T-helper 22 cell (primary cell): ENCODE measurements at places on chromosomes 4 and X.
A peak's percentile ranks its signal among the peaks of the same experiment; 100 is the strongest.

- no peak for DNase-seq
Observed at GRCh38 chr4:26116057-26116456, 202.0 kb downstream of the SMIM20 start.

DNA sequence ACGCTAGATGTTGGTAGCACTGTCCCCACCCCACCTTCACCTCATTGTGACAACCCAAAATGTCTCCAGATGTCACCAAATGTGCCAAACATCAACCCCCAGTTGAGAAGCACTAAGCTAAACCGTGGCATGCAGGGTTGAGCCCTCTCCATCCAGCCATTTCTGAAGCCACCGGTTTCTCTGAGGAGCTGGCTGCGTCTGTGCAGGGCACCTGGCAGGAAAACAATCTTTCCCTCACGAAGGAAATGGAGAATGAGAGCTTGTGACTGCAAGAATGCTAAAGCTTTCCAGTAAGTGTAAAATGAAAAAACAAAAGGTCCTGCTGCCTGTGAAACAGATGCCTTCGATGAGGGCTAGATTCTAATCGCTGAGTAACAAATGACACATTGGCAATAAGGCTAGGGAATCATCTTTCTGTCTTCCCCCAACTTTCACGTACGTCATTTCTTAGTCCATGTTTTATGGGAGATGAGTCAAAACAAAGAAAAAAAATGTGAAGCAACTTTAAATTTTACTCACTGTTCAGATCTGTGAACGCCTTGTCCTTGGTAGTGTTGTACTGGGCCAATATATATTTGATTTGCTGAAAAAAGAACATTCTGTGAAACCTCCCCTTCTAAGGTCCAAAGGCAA, 59.9 kb downstream of the PROM1 start:
- no peak for DNase-seq

DNA sequence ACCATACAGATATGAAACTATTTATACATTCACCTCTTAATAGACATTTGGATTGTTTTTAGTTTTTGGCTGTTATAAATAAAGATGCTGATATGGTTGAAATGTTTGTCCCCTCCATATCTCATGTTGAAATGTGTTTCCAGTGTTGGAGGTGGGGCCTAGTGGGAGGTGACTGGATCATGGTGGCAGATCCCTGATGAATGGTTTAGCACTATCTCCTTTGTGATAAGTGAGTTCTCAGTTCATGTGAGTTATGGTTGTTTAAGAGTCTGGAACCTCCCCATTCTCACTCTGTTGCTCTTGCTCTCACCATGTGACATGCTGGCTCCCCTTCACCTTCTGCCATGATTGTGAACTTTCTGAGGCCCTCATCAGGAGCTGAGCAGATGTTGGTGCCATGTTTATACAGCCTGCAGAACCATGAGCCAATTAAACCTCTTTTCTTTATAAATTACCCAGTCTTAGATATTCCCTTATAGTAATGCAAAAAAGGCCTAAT, 12.2 kb upstream of the CLGN start:
- no peak for DNase-seq

DNA sequence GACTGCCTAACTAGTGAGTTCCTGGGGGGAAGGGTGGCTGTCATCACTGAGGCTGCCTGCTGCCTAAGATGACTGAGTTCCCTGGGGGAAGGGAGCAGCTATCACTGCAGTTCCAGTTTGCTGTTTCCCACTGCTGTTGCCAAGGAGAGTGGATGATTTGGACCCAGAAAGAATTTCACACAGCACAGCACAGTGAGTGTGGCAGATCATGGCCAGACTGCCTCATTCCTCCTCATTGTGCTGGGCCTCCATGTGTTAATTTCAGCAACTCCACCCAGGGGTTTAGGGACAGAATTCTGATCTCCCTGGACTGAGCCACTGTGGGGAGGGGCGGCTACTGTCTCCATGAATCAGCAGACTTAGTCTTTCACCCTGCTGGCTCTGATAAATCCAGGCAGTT, 125.0 kb downstream of the TEX13C start:
- DNase-seq, result no peak

DNA sequence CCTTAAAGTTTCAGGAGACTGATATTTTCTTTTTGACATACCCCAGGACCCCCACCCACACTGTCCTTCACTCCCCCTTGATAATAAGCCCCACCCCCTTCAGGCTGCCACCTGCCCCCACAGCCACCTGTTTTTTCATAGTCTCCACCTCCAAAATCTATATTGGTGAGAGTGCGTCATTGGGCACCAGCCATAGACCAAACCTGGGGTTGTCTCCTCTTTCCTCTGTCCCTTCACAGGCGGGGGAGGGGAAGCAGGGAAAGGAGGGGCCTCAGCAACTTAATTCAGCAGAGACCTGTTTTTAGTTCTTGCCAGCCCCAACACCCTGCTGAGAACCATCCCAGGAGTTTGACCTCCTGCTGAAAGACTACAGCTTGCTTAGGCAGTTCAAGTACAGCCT, 1.1 kb downstream of the ARHGAP36 start:
- DNase-seq, result no peak

GRCh38 chrX:3598709-3599108, 114.7 kb downstream of the PRKX start:
- no peak for DNase-seq

- DNase-seq, result no peak
Observed at GRCh38 chrX:134526399-134526798, 66.4 kb downstream of the HPRT1 start.

DNA sequence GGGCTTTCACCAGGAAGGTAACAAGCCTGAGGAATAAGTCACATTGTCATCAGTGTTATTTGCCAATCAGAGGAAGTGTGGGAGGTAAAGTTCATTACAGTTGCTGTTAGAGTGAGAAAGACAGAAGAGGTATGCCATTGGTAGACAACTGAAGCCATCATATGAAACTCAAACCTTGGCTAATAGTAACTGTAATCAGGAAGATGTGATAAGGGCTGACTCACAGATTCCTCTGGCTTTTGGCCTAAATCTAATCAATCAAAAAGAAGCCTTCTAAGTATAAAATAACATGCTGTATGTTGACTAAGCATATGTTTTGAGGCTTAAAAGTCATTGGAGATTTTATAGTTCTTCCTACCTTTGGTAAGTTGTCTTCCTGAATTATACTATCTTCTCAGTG, 242.8 kb downstream of the PCDH7 start:
- no peak for DNase-seq

GRCh38 chr4:89110541-89110985, 770 bp upstream of the TIGD2 start:
- no peak for DNase-seq

DNA sequence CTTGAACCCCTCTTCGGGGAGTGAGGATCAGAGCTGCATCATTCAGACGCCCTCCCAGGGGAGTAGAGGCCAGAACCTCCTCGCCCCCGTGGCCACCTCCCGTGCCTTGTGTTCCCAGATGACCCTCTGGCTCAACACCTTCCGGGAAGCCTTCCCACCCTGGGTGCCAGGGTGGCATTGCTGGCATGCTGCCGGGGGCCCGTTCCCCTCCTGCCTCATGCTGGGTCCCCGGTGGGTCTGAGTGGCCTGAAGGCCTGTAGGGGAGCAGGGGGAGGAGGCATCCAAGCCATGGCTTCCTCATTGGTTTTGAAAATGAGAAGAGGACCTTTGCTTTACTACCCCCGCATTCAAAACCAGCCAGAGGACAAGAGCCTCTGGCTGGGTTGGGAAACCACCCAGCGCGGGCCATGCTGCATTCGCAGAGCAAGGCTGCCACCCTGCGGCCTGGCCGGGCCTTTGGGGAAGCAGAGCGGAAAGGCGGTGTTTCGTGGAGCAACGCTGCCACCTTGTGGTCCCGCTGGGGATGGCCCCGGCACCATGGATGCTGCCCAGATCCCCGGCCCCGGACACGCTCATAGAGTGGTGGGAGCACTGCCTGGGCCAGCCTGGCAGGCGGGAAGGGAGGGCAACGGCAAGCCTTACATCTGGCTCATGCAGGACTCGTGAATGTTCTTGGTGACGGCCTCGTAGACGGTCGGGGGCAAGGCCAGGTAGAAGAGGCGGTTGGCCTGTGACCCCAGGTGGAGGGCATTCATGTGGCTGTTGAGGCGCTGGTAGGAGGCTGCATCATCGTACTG, 11.9 kb downstream of the G6PD start:
- DNase-seq, result peak; percentile 76

DNA sequence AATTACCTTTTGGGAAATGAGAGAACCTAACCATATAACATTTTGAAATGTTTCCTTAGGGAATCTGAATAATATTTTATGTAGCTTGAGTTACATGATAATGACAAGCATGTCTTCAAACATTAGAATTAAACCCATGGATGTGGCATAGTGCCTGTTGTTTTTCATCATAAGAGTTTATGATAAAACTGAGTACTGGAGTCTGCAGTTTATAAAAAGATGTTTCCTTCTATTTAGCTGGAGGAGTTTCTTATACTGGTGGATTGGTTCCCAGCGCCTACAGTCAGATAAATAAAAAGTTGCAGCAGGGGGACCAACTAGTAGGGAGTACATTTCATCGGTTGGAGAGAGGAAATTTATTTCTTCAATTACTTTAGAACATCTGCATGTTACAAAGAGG, 70.1 kb upstream of the PCDH18 start:
- no peak for DNase-seq

GRCh38 chr4:76558396-76559235, 123.6 kb downstream of the SHROOM3 start:
- no peak for DNase-seq

DNA sequence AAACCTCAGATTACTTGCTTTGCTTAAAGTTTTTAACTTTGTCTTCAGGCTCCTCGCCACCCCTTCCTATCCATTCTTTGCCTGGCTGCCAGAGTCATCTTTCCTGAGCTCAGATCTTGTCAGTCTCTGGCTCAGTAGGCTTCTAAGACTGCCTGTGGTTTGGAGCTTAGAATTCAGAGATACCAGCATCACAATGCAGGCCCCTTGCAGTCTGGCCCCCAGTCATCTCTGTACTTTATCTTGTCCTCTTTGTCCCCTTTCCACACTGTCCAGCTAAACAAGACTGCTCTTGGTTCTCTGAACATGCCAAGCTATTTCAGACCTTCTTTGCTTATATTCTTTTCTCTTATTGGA, 3.0 kb downstream of the KIAA0232 start:
- no peak for DNase-seq

DNA sequence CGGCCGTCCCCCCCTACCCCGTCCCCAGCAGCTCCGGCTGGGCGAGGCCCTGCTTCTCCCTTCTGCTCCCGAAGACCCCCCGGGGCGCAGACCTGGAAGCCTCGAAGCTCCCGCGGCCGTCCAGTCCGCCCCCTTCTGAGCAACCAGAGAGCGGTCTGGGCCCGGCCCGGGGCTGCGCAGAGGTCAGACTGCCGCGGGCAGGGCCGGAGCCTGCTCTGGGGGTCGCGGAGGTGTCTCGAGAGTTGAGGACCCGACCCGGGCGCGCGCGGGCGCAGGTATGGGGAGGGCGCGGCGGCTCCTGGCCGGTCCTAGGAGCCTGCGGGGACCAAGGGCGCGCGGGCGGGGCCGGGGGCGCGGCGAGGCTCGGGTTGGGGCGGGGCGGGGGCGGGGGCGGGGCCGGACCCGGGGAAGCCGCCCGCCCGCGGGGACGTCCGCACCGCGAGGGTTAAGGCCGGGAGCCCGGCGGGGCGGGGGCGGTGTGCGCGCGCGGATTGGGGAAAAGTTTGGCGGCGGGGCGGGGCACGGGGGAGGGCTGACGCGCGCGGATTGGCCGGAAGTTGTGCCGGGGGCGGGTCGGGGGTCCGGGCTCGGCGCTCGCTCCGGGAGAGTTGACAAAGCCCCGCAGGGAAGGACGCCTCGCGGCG, at the start of gene FGFRL1:
FGFRL1 (plus strand) TSS at position 605 of the 644 bp plus-strand sequence. CDS start 860 bp downstream, outside the sequence.
- DNase-seq, result peak; percentile 84

DNA sequence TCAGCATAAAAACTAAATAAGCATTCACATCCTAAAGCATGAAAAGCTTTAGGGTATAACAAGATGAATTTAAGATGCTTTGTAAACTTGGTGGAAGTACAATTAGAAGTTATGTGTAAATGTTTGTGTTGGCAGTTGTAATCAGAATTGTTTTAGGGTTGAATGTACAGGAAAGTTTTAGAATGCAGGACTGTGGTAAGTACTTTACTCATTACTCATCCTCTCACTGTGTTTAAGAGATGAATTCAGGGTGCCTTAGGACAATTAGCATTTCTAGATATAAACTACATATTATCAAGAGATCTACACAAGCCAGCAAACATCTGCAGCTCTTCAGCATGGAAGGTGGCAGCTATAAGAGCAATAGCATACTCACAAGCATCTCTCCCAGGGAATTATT, 77.5 kb upstream of the ELOVL6 start:
- no peak for DNase-seq

DNA sequence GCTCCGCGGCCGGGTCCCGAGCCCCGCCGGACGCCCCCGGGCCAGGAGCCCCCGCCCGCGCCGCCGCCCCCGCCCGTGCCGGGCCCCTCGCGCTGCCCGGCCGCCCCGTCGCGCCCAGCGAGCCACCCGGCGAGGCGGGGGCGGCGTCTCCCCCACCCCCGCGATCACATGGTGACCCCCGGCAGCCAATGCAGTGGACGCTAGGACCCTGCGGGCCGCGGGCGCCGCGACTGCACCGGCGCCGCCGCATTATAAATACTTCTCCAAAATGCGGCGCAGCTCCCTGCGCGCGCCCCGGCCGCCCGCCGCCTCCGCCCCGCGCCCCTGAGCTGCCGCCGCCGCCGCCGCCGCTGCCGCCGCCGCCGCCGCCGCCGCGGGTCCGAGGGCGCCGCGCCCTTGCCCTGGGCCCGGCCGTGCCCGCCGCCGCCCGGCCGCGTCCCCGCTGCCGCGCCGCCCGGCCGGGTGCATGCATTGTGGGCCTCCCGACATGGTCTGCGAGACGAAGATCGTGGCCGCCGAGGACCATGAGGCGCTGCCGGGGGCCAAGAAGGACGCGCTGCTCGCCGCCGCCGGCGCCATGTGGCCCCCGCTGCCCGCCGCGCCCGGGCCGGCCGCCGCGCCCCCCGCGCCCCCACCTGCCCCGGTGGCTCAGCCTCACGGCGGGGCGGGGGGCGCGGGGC, at the start of gene NAT8L:
NAT8L (plus strand) TSS at position 282 of the 680 bp plus-strand sequence; CDS start at position 467, 185 bp downstream.
- no peak for DNase-seq

GRCh38 chr4:173859091-173859713, 329.2 kb upstream of the HAND2 start:
- DNase-seq, result no peak

DNA sequence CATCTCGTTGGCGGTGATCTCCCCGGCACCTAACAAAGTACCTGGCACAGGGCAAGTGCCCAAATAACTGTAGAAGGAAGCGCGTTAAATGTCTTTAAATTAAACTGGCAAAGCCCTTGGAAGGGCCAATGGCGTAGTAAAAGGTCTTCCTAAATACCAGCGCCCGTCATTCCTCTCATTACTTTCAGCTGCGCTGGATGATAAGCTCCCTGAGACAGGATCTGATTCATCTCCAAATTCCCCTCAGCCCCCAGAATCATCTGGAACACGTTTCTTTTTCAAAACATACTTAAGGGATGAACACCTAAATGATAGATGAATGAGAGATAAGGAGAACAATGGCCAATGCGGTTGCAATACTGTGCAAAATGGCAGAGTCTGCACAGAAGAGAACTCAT, 95.1 kb downstream of the AFAP1 start:
- DNase-seq, result no peak

DNA sequence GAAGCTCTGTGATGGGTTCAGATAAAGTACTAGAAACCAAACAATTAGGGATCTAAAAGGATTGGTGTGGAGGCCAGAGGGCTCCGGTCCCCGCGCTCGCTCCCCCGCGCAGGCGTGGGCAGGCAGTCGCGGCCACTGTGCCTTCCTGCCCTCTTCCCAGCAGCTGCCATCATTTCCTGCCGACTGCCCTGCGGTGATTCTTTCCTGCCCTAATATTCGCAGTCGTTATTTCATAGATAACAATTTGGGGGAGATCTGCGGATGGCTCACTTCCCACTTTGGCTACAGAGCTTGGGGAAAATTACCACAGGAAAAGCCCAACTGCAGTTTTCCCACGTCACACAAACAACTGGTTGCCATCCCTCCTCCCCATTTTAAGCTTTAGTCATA, 2.2 kb downstream of the GRIA2 start:
- no peak for DNase-seq
